Stimulated activated CD8-positive, alpha-beta memory T cell treated with anti-CD3 and anti-CD28 coated beads, Interleukin-2, amount 100 ng/mL, for 1 hour (primary cell): ENCODE measurements at places on chromosomes 4 and X.

- DNase-seq, result no peak
These were observed 11.3 kb upstream of the DOCK11 start for GRCh38 chrX:118484216-118484903.

DNA sequence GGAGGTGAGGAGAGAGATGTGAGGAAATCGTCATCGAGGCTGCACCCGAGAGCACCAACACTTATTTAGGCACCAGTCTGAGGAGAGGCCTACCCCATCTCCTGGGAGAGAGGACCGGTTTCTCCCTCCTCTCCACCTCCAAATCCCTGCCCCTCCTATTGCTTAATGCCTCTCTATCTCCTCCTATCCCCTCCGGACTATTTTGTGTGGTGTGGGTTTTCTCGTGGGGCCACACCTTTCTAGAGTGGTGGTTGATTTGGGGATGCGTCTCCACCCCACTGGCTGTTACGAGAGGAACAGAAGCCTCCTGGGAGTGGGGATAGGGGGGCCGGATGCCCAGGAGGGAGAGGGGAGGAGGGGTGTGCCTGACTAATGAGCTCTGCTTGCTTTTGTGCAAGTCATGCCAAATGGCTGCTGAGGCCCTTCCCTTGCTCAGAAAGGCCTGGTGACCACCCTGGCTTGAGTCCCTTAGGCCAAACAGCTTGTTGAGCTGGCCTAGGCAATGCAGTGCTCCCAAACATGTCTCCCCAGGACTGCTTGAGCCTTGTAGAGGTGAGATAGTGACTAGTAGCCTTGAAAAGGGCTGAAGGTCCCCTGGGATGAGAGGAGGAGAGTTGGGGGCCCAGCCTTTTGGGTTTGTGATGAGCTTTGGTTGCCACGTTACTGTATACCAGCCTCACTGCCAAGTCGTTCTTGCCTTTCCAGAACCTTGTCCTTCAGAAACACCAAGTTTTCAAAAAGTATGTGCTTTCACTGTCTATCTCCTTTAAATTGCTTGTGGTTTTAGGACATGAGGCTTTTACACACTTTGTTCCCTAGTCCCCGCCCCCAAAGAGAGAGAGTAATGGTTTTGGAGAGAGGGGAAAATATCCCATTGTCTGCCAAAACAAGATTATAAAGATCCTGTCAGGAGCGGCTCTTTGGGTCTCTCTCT, 1.2 kb downstream of the MSN start:
- DNase-seq, result peak; percentile 28

- DNase-seq, result no peak
These were observed 54.9 kb downstream of the MAGEB17 start for GRCh38 chrX:16222151-16222550.

DNA sequence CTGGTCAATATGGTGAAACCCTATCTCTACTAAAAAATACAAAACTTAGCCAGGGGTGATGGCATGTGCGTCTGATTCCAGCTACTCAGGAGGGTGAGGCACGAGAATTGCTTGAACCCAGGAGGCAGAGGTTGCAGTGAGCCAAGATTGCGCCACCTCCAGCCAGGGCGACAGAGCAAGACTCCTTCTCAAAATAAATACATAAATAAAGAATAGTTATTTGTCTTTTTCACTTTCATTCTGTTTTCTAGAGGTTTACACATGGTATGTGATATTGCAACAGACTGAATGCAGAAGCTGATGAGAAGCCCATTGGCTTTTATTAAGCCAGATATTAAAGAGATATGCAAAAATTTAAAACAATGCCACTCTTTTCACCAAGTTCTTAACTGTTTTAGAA, 8.2 kb downstream of the KLHL15 start:
- no peak for DNase-seq

DNA sequence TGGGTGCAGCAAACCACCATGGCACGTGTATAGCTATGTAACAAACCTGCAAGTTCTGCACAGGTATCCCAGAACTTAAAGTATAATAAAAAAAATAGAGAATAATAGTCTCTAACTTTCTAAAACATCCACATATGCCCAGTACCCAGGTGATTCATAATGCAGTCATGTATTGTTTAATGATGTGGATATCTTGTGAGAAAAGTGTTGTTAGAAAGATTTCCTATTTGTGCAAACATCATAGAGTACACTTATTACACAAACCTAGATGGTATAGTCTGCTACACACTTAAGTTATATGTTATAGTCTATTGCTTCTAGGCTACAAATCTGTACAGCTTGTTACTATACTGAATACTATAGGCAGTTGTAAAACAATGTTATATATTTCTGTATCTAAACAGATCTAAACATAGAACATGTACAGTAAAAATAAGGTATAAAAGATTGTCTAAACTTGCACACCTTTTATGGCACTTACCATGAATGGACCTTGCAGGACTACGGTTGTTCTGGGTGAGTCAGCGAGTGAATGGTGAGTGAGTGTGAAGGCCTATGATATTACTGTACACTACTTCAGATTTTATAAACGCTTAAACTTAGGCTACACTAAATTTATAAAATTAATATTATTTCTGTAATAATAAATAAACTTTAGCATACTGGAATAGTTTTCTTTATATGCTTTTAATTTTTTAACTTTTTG, 232.2 kb upstream of the SLIT2 start:
- DNase-seq, result no peak

GRCh38 chrX:39815631-39816030, 282.1 kb downstream of the BCOR start:
- DNase-seq, result no peak

GRCh38 chr4:183468210-183469095, 24.0 kb downstream of the CDKN2AIP start:
- no peak for DNase-seq

DNA sequence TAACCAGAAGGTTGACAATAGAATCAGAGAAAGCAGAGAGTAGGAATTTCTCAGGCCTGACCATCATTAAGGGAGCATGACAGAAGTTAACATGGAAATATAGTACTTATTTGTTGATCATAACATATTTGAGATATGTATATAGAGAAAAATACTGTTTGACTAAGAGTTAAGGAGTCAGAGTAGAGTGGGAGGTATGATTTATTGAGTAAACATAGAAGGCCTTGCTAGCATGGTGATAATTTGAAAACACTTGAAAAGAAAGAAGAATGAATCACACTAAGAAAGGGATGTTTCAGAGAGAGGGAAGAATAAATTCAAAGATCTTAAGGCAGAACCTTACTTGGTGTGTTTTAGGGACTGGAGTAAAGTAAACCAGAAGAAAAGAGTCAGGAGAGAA, 437.2 kb upstream of the TECRL start:
- DNase-seq, result no peak

- no peak for DNase-seq
These were observed 104.4 kb downstream of the ARSF start for GRCh38 chrX:3145716-3146115.

DNA sequence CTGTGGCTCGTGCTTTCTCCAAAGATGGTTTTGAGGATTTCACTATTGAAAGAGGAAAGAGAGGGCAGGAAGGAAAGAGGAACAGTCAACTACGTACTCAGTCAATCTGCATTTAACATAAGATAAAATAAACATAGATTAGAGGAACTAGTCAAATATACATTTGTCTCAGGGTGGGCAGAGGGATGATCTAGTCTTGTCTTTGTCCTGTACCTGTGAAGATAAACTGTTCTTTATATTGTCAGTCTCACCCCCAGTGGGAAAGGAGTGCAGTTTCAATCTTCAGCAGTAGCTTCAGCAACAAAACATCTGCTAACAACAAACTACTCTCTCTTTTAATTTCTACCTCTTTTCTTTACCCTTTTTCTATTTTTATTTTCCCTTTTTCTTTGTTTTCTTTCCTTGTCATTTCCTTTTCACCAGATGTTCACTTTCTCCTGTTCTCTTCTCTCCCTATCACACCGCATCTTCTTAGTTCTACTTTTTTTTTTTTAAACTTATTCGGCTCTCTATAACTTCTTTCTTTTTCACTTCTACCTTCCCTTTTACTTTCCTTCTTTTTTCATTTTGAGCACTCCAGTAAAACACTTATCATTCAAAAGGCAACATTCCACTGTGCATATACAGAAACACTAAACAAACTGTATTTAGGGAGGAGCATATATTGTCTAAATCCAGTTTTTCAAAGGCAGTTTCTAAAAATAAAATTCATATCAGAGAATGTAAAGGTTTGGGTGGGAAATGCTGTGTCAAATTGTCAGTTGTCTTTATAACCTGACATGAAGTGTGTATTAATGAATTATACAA, 51.4 kb upstream of the GUCY1A1 start:
- no peak for DNase-seq

DNA sequence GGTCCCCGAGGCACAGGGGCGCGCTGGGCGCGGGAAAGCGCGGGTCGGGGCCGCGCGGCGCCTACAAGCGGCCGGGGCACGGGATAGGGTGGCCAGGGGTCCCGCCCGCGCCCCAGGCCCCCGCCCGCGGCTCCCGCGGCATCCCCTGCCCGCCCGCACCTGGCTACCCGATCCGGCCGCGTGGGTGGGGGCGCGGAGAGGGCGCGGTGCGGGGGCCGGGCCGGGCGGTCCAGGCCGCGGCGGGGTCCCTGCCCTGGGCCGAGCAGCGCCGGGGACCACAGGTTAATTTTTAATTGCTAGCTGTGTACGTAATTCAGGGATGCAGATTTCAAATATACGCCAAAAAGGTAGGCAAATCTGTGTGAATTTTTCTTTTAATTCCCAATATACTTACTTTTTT, 44.3 kb upstream of the FAM47C start:
- DNase-seq, result no peak

- DNase-seq, result no peak
These were observed 34.1 kb upstream of the NAA11 start for GRCh38 chr4:79360006-79360405.

- DNase-seq, result no peak
These were observed 183.8 kb downstream of the COL25A1 start for GRCh38 chr4:109118635-109119034.

- DNase-seq, result no peak
These were observed 16.1 kb upstream of the REPS2 start for GRCh38 chrX:16930392-16930791.
